ENCODE measurements at places on chromosomes 6 and 20.

GRCh38 chr20:20593447-20594170, 118.8 kb downstream of the RALGAPA2 start:
- DNase-seq = no peak

DNA sequence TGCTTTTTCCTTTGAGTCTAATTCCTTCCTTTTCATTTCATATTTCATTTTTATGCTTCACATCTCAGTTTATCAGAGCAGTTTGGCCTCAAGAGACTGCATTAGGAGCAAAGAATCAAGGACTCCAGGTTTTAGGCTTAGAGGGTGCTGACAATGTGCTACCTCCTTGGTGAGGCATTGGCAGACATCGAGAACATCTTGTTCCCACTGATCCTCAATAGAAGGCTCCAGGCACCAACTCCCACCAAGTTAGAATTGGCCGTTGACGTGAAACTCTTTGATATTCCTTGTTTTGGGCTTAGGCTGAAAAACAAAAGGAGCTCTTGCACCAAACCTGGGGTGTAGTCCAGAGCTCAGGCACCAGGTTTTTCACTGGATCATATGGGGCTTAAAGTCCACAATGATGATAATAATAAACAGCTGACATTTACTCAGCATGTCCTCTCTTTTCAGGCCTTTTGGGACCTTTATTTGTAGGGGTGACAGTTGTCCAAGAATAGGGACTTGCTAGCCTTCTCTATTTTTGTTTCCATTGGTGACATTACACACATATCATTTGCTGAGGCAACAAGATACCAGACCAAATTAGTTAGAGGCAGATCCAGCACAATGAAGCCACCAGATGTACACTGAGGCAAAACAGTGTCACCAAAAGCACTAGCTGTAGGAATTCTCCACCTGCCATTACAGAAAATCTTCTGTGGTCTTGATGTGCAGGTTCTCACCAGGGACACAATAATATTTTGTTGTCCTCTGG, 81.0 kb upstream of the ENPP5 start:
- no peak for DNase-seq

DNA sequence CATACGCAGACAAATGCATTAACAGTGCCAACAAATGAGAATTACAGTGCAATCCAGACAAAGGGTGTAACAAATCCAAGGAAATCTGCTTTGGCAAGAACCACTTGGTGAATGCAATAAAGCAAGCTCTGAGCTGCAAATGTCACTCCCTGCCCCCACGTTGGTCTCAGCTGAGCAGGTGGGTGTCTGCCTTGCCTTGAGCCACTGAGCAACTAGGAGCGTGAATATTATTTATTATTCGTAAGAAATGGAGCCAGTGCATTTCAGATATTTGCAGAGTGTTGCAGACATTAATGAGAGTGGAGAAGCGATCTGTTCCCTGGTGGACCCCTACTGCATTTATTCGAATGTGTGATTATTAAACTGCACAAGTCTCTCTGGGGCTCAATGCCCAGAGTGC, 36.6 kb upstream of the F13A1 start:
- DNase-seq = no peak

GRCh38 chr20:22688485-22688884, 104.1 kb upstream of the FOXA2 start:
- DNase-seq = no peak
